ENCODE measurements at places on chromosomes 5 and 9. TPM values are rescaled to one million over a fixed set of nuclear protein-coding genes. Genes with fewer than 3 reads are reported as not detected.

PCDHA8 gene
- not detected for total RNA-seq

MYOZ3 gene
- not detected for total RNA-seq

DNAH5 gene
- total RNA-seq: not detected

AHRR gene
- total RNA-seq: 41.6 TPM

TAF1L gene
- 0.06 TPM for total RNA-seq

MAST4 gene
- total RNA-seq: 14.3 TPM

SOWAHA gene
- not detected for total RNA-seq
